ENCODE measurements at places on chromosomes 12 and 14. TPM values are rescaled to one million over a fixed set of nuclear protein-coding genes. Genes with fewer than 3 reads are reported as not detected.

TBX3 gene
- total RNA-seq, result not detected

TMCC3 gene
- total RNA-seq, result 0.11 TPM

HOXC9 gene
- not detected for total RNA-seq

ABCD2 gene
- total RNA-seq, result 4.0 TPM

WSCD2 gene
- not detected for total RNA-seq

TMEM63C gene
- total RNA-seq, result 3.6 TPM

DNA sequence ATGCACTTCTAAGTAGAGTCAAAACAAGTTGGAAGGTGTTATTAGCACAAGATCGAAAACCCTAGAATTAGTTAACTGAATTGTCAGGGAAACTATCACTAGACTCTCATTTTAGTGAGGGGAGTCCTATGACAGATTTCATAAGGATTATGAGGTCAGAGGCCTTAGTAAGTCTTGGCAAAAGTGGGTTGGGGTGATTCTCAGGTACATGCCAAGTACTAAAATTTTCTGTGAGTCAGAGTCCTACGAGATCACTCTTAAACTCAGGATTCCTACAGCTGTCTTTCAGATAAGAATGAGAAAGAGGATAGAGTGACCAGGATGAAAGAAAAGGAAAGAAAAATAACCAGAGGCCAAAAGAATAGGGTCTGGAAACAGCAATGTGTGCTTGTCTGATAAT lies 50.8 kb upstream of the BBS10 start:
- DNase-seq, result no peak

DNA sequence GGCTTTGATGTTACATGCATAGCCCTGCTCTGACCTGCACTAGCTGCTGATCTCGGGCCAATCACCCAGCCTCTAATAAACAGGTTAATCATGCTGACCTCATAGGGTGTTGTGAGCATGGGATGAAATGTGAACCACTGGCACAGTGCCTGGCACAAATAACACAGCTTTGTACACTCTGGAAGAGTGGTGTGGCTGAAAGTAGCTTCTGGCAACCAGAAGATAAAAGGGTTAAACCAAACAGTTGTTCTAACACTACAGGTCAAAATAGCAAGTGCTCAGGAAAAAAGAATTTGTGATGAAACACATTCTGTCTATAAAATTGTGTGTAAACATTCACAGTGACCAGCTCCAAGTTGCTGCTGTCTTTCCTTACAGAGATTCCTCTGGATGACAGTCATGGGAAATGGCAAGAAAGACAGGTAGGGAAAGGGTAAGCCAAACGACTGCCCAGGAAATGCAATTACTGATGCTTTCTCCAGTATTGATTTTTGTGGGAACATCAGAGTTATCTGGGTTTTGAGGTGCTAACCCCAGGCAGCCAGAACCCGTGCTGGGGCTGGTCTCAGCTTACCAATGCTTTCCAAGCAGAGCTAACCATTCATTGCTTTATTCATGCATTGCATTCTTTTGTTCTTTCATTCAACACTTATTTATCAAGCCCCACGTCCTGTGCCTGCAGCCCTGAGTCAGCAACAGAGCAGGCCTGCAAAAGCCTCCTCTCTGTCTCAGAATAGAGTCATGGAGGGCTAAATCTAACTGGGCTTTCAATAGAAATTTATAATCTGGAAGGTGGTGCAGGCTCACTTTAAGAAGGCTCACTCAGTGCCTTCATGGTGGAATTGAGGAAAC lies 38.1 kb upstream of the CAPRIN2 start:
- DNase-seq, result no peak

DNA sequence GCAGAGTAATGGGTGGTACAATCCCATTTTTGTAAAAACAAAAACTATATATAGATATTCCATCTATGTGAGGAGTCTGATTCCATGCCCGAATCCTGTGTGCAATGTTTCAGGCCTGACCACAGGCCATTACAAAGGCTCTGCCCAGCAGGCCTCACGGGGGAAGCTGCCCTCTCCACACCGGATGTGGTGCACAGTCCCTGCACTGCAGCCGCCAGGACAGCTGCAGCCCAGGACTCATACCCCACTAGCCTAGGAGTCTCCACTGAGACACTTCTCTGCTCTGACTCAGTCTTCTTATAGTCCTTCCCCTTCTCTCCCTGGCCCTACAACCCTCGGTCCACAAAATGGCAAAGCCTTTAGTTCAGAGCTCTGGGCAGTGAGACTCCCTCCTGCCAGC lies 190.4 kb downstream of the PPM1H start:
- no peak for DNase-seq

DNA sequence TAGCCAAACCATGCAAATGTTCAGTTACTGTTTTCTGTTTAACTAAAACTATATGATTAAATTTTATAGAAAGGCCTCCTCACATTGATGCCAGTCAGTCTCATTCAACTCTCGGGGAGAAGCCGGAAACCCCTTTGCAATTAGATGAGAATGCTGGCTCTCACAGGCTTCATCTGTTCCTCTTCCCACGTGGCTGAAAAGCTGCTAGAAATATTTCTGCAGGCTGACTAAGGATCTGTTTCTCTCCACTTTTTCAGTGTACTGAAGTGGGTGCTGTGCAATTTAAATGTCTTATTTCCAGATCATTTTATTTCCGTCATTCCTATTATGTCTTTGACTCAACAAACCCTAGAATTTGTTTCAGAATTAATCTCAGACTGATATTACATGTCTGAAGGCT lies 17.4 kb upstream of the KCNH3 start:
- no peak for DNase-seq

GRCh38 chr14:70784886-70785285 lies 24.4 kb downstream of the MAP3K9 start:
- no peak for DNase-seq

DNA sequence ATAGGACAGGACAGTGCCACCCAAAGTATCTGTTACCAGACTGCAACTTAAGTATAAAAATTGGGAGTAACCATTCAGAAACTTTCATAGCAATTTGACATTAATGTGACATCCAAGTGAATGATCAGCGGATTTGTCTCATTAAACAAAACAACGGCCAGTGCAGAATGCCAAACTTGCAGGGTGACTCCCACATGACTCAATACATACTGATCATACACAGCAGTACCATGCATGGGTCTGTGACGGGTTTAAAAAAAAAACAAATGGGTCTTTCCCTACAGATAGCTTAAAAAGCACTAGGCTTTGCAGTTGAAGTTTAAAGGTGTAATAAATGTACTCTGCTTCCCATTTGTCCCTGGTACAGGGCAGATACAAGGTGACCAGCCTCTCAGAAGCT lies 116.6 kb downstream of the SLC35F4 start:
- DNase-seq, result no peak

DNA sequence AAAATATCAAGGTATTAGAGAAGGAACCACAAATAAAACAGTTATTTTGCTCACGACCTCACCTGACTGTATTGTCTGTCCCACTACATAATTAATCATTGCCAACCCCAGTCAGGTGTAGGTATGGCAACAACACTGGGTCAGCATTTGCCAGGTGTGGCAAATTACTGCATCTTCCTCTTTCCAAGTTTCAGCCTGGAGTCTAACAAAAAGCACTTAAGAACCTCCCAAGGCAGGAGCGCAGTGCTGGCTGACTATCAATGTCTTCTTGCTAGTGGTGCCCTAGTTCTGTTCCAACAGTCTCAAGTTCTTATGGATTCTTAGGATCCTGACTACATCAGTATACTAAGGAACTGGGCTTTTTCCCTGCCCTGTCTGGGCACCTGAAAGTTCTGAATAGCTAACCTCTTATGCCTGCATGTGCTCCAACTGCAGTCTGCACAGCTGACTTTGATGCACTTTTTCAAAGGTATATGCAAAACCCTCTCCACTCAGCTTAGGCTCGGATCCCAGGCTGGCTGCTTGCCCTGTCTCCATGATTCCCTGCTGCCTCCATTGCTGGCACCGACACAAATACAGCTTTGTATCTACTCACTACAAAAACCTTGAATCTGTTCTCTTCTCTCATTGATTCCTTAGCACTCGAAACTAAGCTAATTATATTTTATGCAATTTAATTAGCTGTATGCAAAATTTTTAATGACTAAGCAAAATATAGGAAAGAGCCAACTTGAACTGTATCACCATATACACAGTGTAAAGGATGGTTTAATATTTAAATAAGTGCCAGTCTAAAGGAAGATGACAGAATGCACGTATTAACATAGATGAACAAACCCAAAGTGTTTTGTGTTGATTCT lies 113.3 kb downstream of the PRKD1 start:
- no peak for DNase-seq

DNA sequence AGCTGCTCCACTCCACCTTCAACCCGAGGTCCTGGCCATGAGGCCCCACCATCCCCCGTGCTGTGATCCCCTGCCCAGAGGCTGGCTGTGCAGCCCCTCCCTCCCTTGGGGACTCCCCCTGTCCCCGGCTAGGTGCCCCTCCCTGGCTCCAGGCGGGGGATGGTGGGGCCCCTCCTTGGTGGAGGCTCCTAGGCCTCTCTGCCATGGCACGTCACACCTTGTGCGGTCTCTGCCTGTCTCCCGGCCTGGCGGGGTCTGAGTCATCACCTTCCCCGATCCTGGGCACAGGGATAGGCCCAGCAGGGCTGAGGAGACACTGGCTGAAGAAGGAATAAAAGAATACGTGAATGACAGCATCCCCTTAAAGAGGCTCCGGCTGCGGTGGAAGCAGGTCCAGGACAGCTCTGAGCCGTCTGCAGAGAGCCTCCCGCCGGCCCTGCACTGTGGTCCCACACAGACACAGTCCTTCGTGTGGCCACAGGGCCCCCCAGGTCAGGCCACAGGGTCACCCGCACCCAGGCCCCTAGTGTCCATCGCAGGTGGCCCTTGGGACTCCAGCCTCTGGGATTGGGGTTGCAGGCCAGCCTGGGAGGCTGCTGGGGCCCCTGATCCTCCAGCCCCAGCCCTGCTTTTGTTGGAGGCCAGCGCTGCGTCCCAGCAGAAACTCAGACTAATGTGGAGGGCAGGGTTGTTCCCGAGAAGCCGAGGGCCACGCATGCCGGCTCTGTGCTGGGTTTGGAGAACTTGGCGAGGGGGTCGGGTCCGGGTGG lies 43.6 kb downstream of the KIF26A start:
- no peak for DNase-seq

- no peak for DNase-seq
These were observed 62.0 kb upstream of the TUNAR start for GRCh38 chr14:95814363-95815225.

- DNase-seq, result no peak
These were observed 99.5 kb downstream of the CALM1 start for GRCh38 chr14:90496379-90496778.

DNA sequence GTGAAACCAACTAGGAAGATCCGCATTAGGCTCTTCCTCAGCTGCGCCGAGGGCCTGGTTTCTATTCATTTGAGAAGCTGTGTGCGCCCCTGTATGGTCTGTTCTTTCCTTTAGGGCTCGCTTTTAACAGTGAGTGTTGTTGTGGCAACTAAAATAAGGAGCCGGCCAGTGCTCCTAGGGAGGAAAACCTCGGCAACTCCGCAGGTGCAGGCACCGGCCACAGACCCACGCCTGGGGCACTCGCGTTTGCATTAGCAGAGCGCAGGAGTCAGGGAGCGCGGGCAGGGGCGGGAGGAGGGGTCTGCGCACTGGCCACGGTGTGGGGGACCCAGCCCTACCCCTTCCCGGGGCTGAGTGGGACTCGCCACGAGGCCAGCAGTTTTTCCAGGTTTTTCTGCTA lies 50.5 kb downstream of the STX2 start:
- no peak for DNase-seq

DNA sequence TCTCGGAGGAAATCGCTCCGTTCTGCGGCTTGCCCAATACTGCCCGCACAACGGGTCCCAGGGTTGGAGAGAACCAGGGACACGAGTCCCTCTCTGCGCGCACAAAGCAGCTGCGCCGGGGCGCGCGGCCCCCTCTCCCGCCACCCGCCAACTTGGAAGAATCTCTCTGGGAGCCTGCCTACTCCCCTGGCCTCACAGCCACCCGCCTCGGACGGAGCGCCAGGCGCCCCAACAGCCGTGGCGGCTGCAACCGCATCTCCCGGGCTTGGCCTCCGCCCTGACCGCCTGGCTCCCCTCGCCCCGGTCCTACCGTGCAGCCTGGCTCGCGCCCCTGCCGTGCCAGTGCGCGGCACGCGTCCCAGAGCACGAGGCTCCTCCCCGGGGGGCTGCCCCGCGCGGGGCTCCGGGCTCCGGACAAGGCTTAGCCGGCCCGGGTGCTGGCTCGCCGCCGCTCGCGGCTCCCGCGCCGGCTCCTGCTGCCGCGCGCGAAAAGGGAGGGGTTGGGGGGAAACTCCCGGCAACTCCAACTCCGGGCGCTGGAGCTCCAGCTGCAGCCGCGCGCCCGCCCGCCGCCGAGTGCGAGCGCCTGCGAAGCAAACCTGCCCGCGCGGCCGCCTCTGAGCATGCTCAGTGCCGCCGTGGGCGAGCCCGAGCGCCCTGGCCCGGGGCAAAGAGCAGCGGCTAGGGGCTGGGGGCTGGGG lies at the start of gene STXBP6:
Gene STXBP6 (minus strand): TSS at position 580 of the 701 bp plus-strand sequence. CDS start 75,329 bp downstream, outside the sequence.
- DNase-seq, result peak; percentile 27

DNA sequence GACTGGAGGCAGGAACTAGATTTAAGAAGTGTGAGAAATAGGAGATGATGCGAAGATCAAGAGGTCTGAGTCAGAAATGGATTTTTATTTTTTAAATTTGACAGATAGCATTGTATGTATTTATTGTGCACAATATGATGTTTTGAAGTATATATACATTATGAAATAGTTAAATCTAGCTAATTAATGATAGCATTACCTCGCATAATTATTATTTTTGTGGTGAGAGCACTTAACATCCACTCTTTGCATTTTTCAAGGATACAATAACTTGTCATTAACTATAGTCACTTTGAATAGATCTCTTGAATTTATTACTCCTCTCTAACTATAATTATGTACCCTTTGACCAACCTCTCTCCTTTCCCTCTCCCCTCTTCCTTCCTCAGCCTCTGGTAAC lies 3.7 kb downstream of the SMOC1 start:
- DNase-seq, result no peak

- DNase-seq, result no peak
These were observed 2.6 kb upstream of the CNOT2 start for GRCh38 chr12:70240673-70241072.

GRCh38 chr12:92544322-92544721 lies 158.5 kb upstream of the PLEKHG7 start:
- DNase-seq, result no peak

GRCh38 chr14:61188978-61189808 lies 91.9 kb downstream of the TMEM30B start:
- DNase-seq, result peak; percentile 44

DNA sequence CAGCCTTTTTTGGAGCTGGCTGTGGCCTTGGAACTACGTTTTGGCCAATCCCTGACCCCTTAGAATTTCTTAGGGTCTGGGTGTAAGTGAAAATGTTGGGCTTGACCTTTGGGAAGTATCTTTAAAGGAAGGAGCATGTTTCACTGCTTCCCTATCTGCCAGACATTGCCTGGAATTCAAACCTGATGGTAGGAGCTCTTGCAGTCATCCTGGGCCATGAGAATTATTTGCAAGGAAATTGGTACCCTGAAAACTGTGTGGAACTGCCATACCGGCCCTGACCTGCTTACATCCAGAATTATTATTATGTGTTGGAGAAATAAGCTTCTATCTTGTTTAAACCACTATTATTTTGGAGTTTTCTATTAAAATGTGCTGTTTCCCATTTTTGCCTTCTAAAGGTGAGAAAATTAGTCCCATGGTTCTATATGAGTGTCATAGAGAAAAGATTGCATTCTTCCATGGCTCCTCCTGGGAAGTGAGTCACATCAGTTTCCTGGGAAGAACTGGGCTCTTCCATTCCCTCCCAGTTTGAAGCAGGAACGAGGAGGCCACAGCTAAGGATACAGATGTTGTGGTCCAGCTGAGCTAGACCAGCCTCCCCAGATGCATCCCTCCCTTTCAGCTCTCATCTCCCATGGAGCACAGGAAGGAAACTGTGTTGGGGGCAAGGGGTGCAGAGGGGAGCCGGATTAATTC lies 9.5 kb upstream of the PGF start:
- DNase-seq, result no peak

Measured in activated CD8-positive, alpha-beta T cell treated with anti-CD3 and anti-CD28 coated beads for 36 hours (primary cell).